ENCODE measurements at places on chromosomes 11 and 22. TPM values are rescaled to one million over a fixed set of nuclear protein-coding genes. Genes with fewer than 3 reads are reported as not detected.

APOBEC3H gene
- not detected for polyA plus RNA-seq

DNA sequence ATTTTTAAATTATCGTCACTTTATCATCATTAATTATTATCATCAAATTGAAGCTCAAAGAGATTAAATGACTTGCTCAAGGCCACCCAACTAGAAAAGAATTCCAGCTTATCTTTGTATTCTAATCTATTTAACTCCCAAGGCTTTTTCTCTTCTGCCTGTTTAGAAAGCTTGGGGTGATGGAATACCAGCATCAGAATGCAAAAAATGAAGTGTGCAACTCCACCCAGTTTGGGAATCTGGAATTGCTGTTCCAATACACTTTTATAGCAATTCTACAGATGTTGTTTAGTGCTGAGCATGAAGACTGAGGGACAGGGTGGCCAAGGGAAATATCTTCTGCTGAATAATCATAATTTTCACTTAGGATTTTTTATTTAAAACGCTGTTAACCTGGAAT lies 97.2 kb upstream of the FIBIN start:
- no peak for DNase-seq
- H3K27me3 ChIP-seq = no peaks in the 10 kb centered on the region
- no peak overlapping the region for H3K4me3 ChIP-seq
- no peaks in the 10 kb centered on the region for H3K4me1 ChIP-seq
- H3K27ac ChIP-seq = no peak overlapping the region

- no peak overlapping the region for H3K4me3 ChIP-seq
- no peak overlapping the region for H3K27ac ChIP-seq
- no peaks in the 10 kb centered on the region for H3K4me1 ChIP-seq
- no peak for DNase-seq
- no peaks in the 10 kb centered on the region for H3K36me3 ChIP-seq
These were observed 40.2 kb downstream of the WT1 start for GRCh38 chr11:32395127-32395526.

FOLR1 gene
- 6.1 TPM for polyA plus RNA-seq

DNA sequence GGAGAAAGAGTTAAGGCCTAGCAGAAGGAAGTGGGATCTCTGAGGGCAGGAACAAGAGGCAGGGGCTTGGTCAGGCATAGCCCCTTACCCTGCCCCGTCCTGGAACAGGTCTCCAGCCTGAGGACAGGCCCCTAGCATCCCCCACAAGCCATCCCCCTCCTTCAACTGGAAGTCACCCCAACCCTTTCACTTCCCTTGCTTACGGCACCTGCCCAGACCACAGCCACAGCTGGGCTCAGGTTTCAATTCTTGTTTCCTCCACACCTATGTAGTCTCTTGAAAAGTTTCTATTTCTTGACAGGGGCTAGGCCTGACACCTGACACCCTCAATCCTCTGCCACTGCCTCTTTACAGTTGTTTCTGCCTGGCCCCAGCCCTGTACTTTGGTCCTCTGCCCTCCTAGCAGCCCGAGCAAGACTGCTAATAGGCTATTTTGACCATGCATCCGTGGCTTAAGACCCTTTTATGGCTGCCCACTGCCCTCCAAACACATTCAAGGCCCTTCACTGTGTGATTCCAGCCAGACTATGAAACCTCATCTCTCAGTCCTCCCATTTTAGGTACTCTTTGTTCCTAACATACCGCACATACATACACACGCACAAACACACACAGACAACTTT lies 10.9 kb upstream of the FCHSD2 start:
- H3K36me3 ChIP-seq = no peaks in the 10 kb centered on the region
- H3K4me1 ChIP-seq = peaks cover 3% of the 10 kb centered on the region
- peak overlapping the region; percentile 73 for H3K27ac ChIP-seq
- DNase-seq = peak; percentile 73
- H3K27me3 ChIP-seq = no peaks in the 10 kb centered on the region
- no peak overlapping the region for H3K4me3 ChIP-seq
